ENCODE measurements at places on chromosomes 11 and 22. TPM values are rescaled to one million over a fixed set of nuclear protein-coding genes. Genes with fewer than 3 reads are reported as not detected.

CSNK1E gene
- total RNA-seq = 131 TPM

TRIM22 gene
- total RNA-seq = 43.9 TPM

MUC15 gene
- total RNA-seq = not detected

RAC2 gene
- total RNA-seq = 46.4 TPM

NAV2 gene
- 5.3 TPM for total RNA-seq

KCNJ1 gene
- not detected for total RNA-seq

USP2 gene
- 7.3 TPM for total RNA-seq
